ENCODE measurements at places on chromosomes 12 and 14.

DNA sequence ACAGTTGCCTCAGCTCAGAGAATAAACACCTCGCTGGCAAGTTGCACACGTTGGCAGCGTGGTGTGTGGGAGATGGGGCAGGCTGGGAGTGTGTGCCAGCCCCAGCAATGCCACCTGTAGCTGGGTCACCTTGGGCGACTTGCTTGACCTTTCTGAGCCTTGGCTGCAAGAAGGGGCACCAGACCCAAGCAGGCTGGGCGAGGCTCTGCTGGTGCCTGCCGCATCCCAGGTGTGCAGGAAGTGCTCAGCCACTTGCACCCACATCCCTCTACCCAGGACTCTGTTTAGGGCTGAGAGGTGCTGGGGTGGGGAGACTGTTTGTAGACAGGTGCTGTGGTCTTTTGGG is 629 bp downstream of the FAM181A start:
- DNase-seq, result no peak

GRCh38 chr14:58641509-58641908 is 3.7 kb downstream of the DACT1 start:
- no peak for DNase-seq

GRCh38 chr12:53231921-53232645 is at the start of gene RARG:
TSS of gene RARG (minus strand) at chr12:53232209. CDS start at chr12:53227545, 4,664 bp downstream.
- no peak for DNase-seq

DNA sequence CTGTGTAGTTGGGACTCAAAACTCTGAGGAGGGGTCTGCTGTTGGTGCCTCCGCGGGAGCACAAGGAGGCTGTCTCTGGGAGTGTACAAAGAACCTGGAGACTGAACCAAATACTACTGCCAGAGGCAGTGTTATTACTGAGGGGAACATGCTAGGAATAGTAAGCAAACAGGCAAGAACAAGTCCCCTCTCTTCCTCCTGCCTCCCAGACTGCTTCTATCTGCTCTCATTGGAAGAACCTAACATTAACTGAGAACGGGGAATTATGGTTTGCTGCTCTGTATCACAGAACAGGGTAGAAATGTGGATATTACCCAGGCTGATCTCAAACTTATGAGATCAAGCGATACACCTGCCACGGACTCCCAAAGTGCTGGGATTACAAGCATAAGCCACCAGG is 4.5 kb upstream of the KMT5A start:
- DNase-seq, result no peak

- no peak for DNase-seq
These were observed 46.4 kb downstream of the RESF1 start for GRCh38 chr12:32005496-32006125.

GRCh38 chr12:57435293-57435692 is 709 bp downstream of the INHBC start:
- no peak for DNase-seq

GRCh38 chr12:4987076-4988046 is 56.3 kb upstream of the KCNA5 start:
- DNase-seq, result no peak

DNA sequence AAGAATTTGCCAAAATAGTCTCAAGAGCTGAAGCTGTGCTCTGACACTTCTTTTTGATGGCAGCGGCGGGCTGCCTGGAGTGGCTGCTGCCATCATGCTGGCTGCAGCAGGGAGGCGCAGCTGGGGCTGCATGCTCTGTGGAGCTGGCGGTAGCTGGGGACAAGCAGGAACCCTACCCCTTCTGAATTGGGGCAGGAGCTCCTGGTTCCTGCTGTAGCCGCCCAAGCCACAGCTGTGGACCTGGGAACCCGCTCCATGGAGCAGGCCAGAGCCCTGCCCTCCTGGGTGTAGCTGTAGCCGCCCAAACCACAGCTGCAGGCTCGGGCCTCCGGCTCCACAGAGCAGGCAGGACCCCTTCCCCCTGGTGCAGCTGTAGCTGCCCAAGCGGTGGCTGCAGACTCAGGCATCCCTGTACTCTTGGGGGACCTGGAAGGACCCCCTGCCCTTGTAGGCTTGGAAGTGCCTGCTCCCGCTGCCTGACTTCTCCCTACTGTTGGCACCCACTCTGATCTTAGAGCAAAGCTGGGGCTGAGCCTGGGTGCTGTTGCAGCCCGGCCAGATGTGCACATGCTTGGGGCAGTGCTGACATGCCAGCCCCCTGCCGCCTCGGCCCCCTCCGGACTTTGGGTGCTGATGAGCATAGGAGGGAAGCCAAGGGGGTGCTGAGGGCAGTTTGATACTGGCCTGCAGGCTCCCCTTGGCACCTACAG is 33.3 kb downstream of the APAF1 start:
- no peak for DNase-seq

GRCh38 chr14:41749429-41749828 is 142.8 kb downstream of the LRFN5 start:
- DNase-seq, result no peak

- DNase-seq, result no peak
These were observed 6.1 kb downstream of the PNN start for GRCh38 chr14:39181026-39181692.

- no peak for DNase-seq
These were observed 3.2 kb downstream of the SIX4 start for GRCh38 chr14:60720962-60721325.

GRCh38 chr14:104138098-104138717 is at the start of gene KIF26A:
TSS of gene KIF26A (plus strand) at chr14:104138587. CDS start at chr14:104138723, 136 bp downstream.
- DNase-seq, result no peak

DNA sequence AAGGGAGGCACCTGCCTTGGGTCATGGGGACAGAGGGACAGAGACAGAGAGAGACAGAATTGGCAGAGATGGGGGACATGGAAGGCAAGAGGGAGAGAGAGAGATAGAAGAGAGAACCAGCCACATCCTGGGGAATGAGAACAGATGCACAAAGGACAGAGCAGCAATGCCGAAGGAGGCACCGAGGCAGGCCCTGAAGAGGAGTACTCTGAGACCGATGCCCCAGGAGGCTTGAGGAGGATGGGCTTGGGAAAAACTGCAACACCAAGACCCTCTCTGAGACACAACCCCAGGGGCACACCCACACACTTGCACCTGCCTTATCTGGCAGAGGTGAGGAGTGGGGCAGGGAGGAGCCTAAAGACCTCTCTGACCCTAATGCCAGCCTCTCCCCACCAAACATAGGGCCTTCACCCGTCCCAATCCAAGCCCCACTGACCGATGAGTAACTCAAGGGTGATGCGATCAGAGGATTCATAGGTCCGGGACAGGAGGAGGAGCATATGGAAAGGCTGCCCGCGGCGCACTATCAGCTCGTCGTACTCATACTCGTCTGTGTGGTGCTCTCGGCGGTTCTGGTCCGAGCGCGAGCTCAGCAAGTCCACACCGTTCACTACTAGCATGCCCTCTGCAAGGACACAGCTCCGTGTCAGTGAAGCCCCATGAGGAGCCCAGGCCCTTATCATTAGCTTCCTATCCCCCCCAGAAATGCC is 1.6 kb downstream of the TGM1 start:
- no peak for DNase-seq

DNA sequence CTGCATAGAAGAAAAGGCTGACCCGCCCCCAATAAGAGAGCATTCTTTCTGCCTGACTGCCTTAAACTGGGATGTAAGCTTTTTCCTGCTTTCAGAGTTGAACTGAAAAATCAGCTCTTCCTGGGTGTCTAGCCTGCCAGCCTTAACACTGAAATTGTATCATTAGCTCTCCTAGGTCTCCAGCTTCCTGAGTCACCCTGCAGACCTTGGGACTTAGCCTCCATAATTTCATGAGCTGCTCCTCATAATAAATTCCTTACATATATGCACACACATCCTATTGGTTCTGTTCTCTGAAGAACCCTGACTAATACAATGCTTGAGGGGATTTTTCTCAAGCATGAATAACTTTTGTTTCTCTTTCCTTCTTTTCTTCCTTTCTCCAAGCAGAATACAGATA is 76.4 kb upstream of the FAR2 start:
- no peak for DNase-seq

- DNase-seq, result no peak
These were observed 41.4 kb upstream of the EML1 start for GRCh38 chr14:99751539-99752485.

DNA sequence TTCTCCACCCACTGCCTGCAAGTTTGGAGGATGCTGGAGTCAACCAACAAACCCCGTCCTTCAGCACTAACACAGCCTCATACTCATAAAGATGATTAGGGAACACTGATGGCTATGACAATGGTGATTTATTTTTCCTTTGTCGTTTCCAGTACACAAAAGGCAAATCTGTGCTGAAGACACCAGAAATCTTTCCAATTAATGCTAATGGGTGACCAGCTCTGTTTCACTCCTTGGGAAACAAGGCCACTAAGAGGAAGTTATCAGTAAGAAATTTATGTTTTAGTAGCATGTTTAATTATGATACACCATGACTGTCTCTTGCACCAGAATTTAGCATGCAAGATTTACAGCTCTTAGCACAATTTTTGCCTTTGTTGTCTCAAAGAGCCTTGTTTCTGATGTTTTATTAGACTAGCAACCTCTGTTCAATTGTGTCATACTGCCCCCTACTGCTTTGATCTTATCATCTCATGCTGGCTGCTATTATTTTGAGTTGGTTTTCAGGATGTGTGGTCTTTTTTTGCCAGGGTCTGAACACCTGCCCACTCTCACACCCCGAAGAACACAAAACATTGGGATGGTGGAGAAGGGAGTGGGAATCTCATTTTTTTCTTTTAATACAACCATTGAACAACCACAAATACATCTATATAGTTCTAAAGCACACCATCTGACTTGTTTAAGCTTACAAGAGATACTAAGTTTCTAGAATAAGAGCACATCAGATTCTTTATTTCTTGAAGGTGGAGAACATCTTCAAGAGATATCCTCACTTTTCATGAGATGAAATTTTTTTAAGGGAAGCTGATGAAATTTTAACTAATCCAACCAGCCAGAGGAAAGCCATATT is 160.9 kb downstream of the SPTSSA start:
- no peak for DNase-seq

DNA sequence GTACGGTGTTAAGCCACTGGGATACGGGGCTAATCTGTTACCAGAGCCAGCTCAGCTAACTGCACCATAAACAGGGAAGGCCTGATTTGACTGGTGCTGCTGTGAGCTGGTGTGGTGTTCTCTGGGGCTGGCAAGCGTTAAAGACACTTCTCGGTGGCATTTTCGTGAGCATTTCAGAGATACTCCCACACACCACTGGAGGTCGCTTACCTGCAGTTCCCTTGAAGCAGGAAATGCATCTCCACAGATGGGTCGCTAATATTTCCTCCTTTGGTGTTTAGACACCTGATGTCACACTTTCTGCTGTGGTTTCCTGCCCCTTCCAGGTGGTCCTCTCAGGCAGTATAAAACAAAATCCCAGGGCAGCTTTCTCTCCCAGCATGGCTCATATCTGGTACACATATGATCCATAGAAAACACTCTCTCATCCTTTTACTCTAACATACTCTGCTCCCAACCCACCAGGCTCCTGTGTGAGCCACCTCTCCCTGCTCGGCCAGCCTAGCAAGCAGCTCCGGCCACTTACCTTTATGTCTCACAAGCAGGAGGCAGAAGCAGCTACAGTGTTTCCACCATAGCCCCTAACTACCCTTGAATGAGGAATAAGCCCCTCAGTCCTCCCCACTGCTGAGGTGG is 129.9 kb upstream of the GRIN2B start:
- DNase-seq, result no peak

GRCh38 chr12:29273178-29273843 is 107.7 kb downstream of the ERGIC2 start:
- no peak for DNase-seq

- no peak for DNase-seq
These were observed 8.8 kb upstream of the PLEKHG6 start for GRCh38 chr12:6301721-6302120.

GRCh38 chr12:130778776-130779175 is 60.3 kb downstream of the STX2 start:
- no peak for DNase-seq

DNA sequence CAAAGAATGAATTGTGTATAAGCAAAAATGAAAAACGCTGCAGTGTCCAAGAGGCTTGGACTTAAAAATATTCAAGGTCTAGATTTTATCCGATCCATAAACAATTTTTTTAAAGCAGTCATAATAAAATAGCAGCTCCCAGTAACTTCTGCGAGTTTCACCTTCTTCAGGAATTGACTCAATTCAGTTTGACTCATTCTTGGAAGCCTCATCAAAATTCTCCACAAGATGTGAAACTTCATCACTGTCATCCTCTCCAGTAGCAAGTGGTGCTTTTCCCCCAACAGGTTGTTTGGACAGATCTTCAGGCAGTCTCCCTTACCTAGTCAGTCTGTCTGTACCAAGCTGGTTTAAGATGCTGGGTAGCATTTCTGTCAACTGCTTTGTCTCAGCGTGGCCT is 93.5 kb upstream of the FOXG1 start:
- no peak for DNase-seq

DNA sequence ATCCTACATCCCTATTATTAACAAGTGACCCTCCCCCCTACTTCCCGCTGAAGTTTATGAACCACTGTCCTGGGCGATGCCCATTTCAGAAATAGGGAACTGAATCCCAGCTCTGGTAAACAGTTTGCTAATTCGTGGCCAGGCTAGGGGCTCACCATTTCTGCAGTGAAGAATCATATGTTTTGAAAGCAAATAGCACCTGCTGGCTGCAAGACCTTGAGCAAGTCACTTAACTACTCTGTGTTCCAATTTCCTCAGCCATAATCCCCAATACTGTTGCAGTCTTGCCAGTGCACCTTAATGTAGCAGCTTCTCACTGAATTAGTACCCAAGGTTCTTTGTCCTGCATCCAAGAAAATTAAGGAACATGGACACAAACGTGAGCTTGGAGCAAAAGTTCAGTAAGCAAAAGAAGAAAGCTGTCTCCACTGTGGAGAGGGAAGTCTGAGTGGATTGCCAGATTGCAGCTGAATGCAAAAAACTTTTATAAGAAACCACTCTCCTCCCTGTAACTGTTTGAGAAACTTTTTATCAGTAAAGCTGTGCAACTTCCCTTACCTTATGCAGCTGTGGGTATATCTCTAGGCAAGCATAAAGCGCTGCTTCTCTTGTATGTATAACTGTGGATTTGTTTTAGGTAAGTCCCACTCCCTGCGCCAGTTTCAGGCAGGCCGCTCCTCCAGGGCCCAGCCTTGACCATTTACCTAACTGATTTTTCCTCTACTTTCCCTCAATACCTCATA is 824 bp downstream of the OAS1 start:
- DNase-seq, result no peak

GRCh38 chr12:28235015-28235414 is 44.8 kb downstream of the CCDC91 start:
- peak; percentile 3 for DNase-seq

Measured in HL-60 (cell line).